ENCODE measurements at places on chromosomes 16 and 17.

DNA sequence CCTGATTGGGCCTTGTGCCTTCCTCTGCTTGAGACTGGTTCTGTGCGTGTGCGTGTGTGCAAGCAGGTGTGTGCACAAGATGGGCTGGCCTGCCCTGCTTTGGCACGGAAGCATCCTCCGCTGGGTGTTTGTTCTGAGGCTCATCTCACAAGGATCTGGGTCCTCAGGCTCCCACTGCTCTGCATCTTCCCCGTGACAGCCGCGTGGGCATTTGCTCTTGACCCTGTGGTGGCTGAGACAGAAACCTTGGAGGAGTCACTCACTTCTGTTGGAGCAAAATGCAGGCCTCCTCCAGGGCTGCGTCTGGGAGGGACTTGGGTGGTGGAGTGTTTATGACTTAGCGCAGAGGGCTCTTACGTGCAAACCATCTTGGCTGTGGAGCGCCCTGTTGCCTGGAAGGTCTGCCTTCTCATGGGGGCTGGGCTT lies 119.2 kb downstream of the RPTOR start:
- DNase-seq = no peak

GRCh38 chr17:18028114-18028951 lies 10.6 kb downstream of the ATPAF2 start:
- DNase-seq = no peak

DNA sequence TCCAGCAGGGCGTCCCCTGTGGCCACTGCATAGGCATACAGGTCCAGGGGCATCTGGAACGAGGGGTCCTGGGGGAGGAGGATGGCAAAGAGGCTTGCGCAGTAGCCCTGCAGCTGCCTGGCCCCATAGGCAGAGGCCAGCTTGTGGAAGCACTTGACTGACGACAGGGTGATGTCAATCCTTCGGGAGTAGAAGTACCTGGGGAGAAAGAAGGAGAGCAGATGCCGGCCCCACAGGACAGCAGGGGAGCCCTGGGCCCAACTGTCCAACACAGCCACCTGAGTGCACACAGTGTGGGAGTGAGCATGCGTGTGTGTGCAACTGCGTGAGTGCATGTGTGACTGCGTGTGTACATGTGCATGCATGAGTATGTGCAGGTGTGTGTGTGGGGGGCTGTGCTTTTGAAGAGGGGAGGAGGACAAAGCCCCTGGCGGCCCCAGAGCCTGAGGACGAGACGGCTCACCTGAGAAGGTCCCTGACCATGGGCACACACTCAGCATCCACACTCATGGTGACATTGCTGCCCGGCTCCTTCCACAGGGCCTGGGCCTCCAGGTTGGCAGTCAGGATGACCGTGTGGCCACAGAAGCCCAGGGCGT lies 7.1 kb downstream of the LGALS3BP start:
- DNase-seq = no peak

DNA sequence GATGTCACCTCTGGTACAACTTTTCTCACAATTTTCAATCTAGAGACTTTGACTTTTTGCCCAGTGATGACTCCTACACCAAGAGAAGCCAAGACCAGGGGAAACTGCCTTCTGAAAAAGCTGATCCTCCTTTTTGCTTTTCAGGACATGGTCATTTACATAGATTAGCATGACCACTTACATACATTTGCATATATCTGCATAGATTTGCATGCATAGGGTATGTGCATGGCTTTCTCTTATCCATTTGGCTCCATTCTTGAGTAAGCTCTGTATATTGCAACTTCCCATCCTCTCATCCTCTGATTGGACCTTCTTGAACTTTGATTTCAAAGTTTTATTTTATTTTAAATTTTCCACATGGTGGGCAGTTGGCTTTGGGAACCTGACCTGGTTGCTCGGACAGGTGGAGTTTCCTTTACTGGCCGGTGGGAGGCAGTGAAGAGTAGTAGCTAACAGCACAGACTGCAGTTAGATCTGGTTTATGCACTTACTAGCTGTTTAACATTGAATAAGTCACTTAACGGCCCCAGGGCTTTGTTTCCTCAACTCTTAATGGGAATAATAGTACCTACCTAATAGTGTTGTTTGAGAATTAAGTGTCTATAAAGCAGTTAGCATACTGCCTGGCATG lies 92.9 kb downstream of the GPR139 start:
- no peak for DNase-seq

DNA sequence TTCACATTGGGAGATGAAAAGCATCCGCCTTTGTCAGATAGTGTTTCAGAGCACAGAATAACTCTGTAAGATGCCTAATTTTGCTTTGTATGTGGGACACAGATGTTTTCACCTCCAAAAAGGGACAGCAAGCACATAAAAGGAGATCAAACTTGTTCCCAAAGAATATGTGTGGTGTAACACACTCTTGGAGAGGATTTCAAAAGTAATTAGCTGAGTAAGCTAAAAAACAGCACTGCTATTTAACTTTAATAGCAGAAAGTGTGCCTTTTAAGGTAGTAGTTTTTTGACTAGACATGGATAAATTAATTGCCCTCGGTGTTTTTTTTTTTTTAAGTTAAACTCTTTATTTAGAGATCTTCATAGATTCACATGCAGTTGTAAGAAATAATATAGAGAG lies 65.2 kb downstream of the COX10 start:
- DNase-seq = no peak

Data from omental fat pad (tissue), 4 donors.